ENCODE measurements at places on chromosomes 2 and 18. TPM values are rescaled to one million over a fixed set of nuclear protein-coding genes. Genes with fewer than 3 reads are reported as not detected.
A peak's percentile ranks its signal among the peaks of the same experiment; 100 is the strongest.

- H3K27me3 ChIP-seq: no peaks in the 10 kb centered on the region
- H3K36me3 ChIP-seq: no peaks in the 10 kb centered on the region
- no peak overlapping the region for H3K4me3 ChIP-seq
- peak overlapping the region; percentile 64 for H3K27ac ChIP-seq
Observed at GRCh38 chr2:28398101-28398834, 5.6 kb downstream of the FOSL2 start.

GRCh38 chr2:217204358-217204757, 344.5 kb upstream of the TNP1 start:
- H3K27ac ChIP-seq: no peak overlapping the region
- no peaks in the 10 kb centered on the region for H3K4me1 ChIP-seq
- H3K27me3 ChIP-seq: no peaks in the 10 kb centered on the region
- no peak overlapping the region for H3K4me3 ChIP-seq
- DNase-seq: no peak

- H3K4me1 ChIP-seq: no peaks in the 10 kb centered on the region
- no peaks in the 10 kb centered on the region for H3K27me3 ChIP-seq
- DNase-seq: no peak
- no peaks in the 10 kb centered on the region for H3K36me3 ChIP-seq
- no peak overlapping the region for H3K4me3 ChIP-seq
Observed at GRCh38 chr18:73741946-73742345, 405.7 kb downstream of the FBXO15 start.

CNRIP1 gene
- total RNA-seq: 13.6 TPM

TCF23 gene
- 0.18 TPM for total RNA-seq
